Glutamatergic neuron (in vitro differentiated cells): ENCODE measurements at places on chromosomes 7 and 10.
A peak's percentile ranks its signal among the peaks of the same experiment; 100 is the strongest.

GRCh38 chr7:82404652-82405051 is 38.9 kb downstream of the CACNA2D1 start:
- DNase-seq, result no peak

- no peak for DNase-seq
Observed at GRCh38 chr7:23287612-23288011, 11.5 kb upstream of the MALSU1 start.

GRCh38 chr7:136741941-136742340 is 126.5 kb upstream of the CHRM2 start:
- no peak for DNase-seq

DNA sequence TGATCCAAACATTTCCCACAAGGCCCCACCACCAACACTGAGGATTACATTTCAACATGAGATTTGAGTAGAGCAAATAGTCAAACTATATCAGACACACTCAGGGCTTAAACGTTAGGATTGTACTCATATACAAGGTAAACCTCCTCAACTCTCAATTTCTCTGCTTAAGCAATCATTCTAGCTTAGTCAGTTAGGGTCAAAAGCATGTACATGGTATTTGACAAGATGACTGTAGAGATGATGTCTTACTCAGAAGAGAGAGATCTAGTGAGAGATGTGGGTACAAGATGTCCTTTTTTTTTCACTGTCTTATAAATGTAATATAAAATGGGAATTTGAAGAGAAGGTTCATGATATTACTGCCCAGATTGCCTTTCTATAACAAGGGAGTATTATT is 270.1 kb downstream of the PRKG1 start:
- DNase-seq, result no peak

- no peak for DNase-seq
Observed at GRCh38 chr7:12851142-12851541, 163.7 kb downstream of the ARL4A start.

GRCh38 chr7:37393476-37393875 is 55.2 kb downstream of the ELMO1 start:
- DNase-seq, result no peak

DNA sequence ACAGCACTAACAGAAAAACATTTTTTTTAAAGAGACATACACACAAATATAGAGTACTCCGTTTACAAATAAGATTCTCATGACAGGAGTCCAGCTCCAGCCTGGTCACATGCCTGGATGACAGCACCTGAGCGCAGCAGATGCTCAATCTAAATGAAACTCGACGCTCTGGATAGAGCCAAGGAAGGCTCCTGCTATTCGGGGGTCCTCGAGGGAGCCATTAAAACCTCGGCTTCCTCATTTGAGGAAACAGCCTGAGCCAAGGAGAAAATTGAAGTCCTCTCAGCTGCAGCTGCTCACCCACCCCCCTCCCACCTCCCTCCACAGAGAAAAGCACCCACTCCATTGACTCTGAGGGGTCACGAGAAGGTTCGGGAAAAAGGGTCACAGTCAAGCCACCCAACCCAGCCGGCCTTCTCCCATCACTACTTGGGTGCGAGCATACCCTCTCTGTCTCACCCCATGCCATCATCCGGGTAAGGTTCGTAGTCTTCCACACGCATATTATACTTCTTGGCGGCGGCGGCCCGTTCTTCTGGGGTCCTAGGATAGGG is 673 bp downstream of the NDUFB8 start:
- DNase-seq, result peak; percentile 64

DNA sequence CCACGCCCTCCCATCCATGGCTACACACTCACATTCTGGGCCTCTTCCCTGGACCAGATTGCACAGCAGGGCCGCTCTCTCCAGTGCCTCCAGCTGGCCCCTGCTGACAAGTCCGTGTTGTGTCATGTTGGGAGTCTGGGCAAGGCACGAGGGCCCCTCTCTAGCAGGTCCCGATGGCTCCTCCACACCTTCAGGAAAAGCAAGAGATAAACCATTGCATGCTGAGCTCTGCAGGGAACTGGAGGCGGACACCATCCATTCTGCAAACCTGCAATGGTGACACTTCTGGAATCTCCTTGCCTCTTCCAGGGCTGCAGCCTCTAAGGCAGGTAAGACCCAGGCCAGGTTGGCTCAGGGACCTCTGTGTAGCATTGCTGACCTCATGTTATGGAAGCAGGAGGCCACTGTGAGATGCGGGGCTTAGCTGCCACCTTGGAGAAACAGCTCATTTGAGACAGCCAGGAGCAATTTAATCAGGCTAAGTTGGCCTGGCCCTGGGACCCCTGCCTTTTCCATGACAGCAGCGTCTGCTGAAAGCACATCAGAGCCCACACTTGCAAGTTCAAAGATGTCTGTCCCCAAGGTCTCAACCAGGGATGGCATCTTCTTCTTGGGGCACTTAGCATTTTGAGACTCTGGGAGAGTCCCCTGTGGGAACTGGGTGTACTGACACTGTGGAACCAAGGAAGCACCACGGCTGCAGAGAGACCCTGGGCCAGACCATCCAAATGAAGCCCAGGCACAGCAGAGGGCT is 34.2 kb upstream of the LEP start:
- no peak for DNase-seq

DNA sequence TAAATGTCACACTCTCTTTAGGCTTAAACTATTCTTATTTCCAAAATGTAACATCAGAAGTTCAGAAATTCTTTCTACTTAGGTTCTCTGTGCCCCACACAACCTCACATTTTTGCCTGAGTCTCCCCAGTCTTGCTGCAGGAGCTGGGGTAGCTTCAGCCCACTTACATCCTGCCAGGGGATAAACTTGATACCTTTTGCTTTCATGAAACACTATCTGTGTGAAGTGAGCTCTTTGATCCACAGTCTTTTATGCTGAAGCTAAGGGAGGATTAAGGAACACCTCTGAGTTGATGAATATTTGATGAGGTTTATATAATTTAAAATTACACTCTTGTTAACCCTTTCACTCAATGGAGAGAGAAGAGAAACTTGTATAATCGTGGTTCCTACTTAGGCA is 341.0 kb downstream of the AUTS2 start:
- no peak for DNase-seq

- DNase-seq, result no peak
Observed at GRCh38 chr10:35251373-35252100, 84.8 kb upstream of the CCNY start.

GRCh38 chr7:84529480-84530205 is 335.1 kb upstream of the SEMA3A start:
- DNase-seq, result no peak

- no peak for DNase-seq
Observed at GRCh38 chr7:30247541-30248401, 36.6 kb upstream of the ZNRF2 start.

DNA sequence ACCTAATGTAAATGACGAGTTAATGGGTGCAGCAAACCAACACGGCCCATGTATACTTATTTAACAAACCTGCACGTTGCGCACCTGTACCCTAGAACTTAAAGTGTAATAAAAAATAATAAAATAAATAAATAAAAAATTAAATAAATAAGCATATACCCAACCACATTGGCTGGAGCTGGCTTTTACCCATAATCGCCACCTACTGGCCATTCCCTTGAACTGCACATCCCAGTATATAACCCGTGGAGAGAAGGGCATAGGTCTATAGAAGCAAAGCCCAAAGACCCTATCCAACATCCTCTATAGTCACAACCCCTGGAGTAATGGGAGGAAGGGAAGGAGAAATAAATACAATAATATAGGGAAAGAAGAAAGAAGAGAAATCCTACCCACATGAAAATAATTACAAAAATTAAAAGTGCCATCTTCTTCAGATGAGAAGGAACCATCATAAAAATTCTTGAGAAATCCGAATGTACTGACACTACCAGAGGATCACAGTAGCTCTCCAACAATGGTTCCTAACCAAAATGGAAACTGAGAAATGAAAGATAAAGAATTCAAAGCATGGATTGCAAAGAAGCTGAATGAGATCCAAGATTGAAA is 65.6 kb downstream of the TWIST1 start:
- peak; percentile 54 for DNase-seq

- no peak for DNase-seq
Observed at GRCh38 chr10:49598164-49598856, 11.8 kb upstream of the SLC18A3 start.

- DNase-seq, result no peak
Observed at GRCh38 chr10:32323051-32323450, 23.9 kb downstream of the EPC1 start.

GRCh38 chr10:102599565-102600327 is 44.5 kb upstream of the TRIM8 start:
- DNase-seq, result no peak

GRCh38 chr7:84735677-84736076 is 451.2 kb downstream of the SEMA3D start:
- DNase-seq, result no peak

GRCh38 chr10:70233939-70234300 is 691 bp upstream of the PPA1 start:
- DNase-seq, result no peak

- DNase-seq, result no peak
Observed at GRCh38 chr10:45418417-45418848, 44.4 kb downstream of the ALOX5 start.

DNA sequence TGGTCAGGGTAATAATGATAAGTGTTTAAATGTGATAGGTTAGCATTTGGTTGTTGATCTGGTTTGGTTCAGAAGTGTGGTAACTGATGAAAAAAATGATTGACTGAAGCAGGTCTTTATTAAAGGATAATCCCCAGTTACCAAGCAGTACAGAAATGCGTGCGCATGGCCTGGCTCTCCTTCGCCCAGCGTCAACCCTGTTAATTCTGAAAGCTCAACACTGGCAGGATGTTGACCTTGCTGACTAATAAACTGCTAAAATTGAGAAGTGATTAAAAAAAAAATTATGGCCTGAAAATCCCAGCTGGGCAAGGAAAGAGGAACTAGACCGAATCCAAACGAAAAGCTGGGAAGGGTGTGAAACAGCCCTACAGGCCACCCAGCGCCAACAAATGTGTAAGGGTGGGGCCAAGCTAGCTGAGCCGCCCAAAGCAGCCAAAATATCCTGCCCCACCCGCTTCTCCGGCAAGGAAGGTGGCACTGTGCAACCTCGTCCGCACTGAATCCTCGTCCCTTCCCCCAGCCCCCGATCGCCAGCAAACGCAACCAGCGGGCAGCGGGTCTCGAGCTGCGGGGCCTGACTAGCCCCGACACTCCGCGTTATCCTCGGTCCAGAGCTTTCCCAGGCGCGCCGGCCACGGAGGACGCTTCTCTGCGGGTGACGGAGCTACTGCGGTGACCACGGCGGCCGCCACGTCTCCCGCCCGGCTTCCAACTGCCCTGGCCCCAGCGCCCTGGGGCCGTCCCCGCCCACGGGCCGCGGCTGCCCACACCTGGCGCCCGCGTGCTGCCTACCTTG is 561 bp downstream of the SHTN1 start:
- DNase-seq, result peak; percentile 64

DNA sequence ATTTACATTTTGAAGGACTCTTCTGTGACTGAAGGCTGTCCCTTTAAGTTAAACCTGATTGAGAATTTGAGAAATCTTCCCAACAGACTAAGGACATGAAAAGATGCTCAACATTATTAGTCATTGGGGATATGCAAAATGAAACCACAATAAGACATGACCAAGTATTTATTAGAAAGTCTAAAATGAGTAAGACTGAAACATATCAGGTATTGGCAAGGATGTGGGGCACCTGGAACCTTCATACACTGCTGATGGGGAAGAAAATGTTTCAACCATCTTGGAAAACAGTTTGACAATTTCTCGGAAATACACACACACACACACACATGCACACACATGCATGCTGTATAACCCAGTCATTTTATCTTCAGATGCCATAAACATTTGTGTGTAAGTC is 132.1 kb upstream of the CDK6 start:
- DNase-seq, result no peak

GRCh38 chr7:22801912-22802311 is 20.7 kb downstream of the TOMM7 start:
- peak; percentile 22 for DNase-seq

- DNase-seq, result no peak
Observed at GRCh38 chr7:92340016-92340415, 94.2 kb downstream of the ANKIB1 start.

- DNase-seq, result no peak
Observed at GRCh38 chr10:29229258-29229705, 59.6 kb upstream of the LYZL1 start.

DNA sequence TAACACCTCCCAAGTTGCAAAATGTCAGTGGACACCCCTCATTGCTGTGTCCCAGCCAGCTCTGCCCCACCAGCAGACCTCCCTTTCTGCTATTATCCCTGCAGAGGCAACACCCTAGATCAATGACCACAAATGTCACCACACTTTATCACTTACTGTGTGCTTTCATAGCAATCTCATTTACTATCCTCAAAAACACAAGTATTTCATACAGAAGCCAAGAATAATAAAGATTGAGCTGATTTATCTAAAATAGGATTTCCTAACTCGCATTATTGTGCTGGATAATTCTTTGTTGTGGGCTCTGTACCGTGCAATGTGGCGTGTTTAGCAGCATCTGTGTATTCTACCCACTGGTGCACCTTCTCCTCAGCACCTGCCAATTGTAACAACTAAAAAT is 13.2 kb upstream of the ABCB5 start:
- no peak for DNase-seq

DNA sequence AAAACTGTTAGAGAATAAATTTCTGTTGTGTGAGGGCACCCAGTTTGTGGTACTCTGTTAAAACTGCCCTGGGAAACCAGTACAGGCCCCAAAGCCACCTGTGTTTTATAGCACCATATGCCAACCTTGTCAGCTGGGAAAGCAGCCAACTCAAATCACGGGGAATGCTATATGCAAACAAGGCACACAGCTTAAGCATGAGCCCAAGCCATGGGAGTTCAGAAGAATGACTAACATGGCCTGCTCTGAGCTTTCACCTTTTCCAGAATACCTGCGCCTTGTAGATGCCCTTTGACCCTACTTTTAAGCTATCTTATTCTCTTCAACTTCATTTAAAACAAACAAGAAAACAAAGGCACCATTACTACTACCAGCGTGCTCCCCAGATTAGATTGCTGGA is 5.5 kb upstream of the SLC25A13 start:
- DNase-seq, result no peak

DNA sequence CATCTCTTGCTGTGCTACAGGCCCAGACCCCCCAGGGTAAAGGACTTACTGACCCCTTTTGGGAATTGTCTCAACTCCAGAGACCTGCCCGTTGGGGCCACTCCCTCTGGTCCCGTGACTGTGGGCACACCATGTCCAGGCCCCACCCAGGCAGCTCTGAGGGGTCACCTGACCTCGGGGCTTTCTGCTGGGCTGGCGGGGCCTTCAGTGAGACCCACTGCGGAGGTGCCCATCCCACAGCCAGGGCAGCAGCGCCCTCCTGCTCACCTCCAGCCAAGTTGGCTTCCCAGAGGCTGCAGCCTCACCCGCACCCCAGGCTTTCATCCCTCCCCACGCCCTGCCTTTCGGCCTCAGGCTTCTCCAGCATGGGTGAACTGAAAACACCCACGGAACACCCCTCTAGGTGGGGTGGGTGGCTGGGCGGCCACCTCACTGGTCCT is 147.2 kb downstream of the DNAJB6 start:
- no peak for DNase-seq

- no peak for DNase-seq
Observed at GRCh38 chr7:24863626-24864025, 106.4 kb upstream of the GSDME start.

GRCh38 chr10:50398823-50399222 is 147.5 kb upstream of the ASAH2 start:
- DNase-seq, result no peak
